Left colon (tissue), 2 donors: ENCODE measurements at places on chromosomes 11 and 22. TPM values are rescaled to one million over a fixed set of nuclear protein-coding genes. Genes with fewer than 3 reads are reported as not detected.

DNA sequence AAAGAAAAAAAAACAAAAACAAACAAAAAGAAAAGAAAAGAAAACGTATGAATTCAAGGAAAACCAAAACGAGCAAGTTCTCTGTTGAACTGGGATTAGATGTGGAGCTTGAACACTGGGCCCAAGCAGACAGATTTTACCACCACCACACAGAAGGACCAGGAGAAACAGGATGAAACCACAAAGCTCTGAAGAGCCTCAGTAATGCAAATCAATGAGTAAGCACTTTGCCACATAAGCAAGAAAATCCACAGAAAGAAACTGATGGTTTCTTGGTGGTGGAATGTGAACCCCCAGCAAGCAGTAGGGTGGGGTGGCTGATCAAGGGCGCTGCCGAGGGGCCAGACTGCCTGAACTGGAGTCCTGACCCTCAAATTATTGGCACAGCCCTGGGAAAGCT, 50.9 kb upstream of the NFRKB start:
- no peak for DNase-seq

Gene AKIP1
- 12.9 TPM for total RNA-seq

Gene OR4C11
- total RNA-seq = not detected

Gene GLYATL2
- not detected for total RNA-seq

Gene ART5
- total RNA-seq = not detected
